ENCODE measurements at places on chromosomes 12 and 14.

DNA sequence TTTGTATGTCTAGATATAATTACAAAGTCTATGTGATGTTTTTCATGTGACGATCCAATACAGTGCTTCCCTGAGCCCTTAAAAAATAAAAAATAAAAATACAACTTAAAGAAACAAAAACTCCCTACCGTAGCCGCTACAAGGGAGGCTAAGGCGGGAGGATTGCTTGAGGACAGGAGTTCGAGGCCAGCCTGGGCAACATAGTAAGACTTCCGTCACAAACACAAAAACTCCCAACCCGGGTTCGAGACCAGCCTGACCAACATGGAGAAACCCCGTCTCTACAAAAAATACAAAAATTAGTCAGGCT, 669 bp upstream of the CDKN3 start:
- DNase-seq: no peak

DNA sequence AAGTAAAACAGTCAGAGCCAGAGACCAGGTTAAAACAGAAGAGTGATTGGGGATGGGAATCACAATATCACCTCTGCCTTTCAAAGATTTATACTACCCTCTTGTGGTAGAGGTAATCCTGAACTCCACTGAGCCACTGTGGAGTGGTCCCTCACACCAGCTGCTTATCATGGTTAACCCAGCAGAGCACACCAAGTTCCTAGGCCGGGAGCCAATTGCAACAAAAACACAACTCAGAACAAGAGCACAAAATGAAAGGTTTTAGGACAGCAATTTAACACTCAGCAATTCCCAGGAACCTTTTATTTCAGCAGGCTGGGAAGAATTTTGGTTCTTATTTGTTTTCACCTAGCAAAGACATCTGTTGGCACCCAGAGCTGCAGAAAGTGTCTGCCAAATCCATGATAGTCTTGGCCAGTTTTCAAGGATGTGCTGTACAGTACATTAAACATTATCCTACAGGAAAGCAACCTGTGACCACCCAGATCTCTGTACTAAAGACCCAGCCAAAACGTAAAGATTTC, 220.5 kb upstream of the ATXN7L3B start:
- peak; percentile 65 for DNase-seq

DNA sequence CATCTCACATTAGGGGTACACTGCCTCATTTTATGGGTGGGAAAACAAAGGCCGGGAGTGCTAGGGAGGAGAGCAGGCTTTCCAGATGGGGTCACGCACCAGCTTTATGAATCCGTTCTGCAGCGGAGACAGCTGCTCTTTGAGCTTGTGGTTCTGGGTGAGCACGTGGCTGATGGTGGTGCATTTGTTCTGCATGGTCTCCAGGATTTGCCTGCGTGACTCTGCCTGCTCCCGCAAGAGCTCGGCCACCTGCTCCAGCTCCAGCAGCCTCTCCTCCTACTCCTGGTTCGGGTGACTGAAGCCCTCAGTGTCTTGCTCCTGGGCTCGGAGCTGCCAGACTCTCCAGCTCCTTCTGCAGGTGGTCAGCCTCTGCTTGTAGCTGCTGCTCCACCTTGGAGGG, 23.6 kb upstream of the BLTP3B start:
- DNase-seq: no peak

GRCh38 chr14:100281286-100282082, 24.8 kb downstream of the SLC25A29 start:
- no peak for DNase-seq

DNA sequence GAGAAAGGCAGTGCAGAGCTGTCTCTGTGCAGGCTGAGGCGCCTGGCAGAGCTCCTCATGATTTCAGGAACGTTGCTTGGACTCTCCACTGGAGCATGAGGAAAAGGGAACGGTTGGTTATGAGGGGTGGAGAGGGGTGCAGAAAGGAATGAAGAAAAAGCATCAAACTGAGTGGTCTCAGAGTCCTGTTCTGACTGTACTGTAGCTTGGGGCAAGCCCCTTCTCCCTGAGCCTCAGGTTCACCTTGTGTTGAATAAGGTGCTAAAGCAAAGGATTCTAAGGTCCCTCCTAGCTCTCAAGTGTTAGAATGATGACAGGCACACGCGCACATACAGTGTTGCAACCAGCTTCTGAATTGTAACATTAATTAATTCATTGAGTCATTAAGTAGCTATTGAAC, 125.2 kb upstream of the PARP11 start:
- DNase-seq: no peak

DNA sequence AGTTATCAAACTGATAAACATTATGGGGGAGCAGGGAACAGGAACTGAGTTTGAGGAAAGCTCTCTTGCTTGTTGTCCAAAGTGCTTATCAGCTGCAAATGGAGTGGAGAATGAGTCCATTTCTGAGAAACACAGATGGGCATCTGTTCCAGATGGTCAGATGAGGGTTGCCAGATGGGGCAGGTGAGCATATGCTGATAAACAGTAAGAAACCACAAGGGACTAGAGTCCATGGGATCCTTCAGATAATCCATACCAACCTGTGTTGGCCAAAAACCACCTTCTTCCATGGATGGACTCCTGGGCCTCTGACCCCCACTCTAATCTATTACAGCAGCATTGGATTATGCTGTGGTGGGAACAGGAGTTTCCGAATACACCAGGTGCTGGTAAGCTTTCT, 38.3 kb downstream of the GNS start:
- DNase-seq: no peak

DNA sequence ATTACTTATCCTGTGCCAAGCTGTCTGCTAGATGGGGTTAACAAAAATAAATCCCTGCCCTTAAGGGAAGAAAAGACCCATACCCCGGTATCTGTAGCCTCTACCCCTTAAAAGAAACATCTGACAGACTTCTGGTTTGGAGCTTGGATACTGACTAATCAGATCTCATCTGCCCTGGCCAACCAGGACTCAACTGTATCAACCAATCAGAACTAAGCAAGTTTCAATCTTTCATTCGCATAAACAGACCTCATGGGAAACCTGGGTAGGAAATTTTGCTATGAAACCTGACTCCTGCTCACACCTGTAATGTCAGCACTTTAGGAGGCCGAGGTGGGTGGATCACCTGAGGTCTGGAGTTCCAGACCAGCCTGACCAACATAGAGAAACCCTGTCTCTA, 26.4 kb upstream of the PRMT8 start:
- DNase-seq: no peak

DNA sequence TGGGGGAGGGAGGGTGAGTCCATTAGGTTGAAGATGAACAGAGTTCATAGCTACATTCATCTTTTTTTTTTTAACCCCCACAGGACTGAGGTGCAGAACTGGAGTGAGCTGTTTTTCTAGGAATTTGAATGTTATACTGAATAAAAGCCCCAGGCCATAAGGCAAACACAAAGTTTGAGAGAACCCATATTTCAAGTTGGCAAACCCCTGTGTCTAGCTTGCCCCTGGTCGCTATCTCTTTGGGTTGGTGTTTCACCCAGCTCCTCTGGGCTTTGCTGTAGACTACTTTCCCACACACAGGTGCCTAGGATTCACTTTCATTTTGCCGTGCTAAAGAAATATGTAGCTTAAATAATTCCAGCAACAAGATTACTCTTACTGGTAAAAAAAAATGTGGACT, 5.2 kb upstream of the LMO3 start:
- DNase-seq: peak; percentile 29

GRCh38 chr14:76918256-76918781, 92.1 kb downstream of the LRRC74A start:
- no peak for DNase-seq

- no peak for DNase-seq
These were observed 237.6 kb downstream of the BCAT1 start for GRCh38 chr12:24711056-24712008.

GRCh38 chr12:48123169-48123568, 4.0 kb downstream of the PFKM start:
- no peak for DNase-seq

DNA sequence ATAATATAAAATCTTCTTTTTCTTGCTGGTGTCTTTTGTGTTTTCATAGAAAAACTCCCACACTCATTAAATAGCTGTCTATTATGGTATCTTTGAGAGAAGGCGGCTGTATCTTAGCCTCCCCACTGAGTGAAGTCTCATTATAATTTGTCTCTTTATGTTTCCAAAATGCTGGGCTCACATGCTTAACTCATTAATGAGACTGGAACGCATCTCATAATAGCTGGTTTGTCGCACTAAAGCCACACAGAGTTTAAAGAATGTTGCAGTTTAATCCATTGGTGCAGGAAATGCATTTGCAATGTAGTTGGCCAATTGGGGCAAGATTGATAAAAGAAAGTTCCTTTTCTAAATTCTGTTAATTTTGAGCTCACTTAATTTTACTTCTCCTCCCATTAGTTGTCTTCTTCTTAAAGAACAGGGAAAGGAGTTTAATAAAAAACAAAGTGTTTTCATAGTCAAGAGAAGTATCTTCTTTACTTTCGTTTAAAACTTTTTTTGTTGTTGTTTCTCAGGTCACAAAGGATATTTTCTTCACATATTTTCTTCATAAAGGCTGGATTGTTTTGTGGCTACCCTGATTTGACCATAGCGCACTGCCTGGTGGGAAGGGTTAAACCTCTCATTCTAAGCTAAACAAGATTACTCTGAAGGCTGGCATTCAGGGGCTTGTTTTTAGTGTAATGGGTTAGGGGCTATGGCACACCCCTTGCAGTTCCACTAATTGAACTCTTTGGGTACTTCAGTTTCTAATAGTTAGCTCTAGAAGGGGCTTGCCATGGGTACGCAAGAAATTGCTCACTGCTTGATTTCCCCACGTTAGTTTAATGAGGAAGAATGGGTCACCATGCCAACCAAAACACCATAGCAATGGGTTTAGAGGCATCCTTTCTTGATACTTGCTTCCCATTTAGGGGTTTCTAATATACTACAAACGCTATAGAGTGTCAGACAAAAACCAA, 197.0 kb downstream of the TMTC2 start:
- no peak for DNase-seq
